Fibroblast of lung (primary cell): ENCODE measurements at places on chromosomes 16 and 17. TPM values are rescaled to one million over a fixed set of nuclear protein-coding genes. Genes with fewer than 3 reads are reported as not detected.

DNA sequence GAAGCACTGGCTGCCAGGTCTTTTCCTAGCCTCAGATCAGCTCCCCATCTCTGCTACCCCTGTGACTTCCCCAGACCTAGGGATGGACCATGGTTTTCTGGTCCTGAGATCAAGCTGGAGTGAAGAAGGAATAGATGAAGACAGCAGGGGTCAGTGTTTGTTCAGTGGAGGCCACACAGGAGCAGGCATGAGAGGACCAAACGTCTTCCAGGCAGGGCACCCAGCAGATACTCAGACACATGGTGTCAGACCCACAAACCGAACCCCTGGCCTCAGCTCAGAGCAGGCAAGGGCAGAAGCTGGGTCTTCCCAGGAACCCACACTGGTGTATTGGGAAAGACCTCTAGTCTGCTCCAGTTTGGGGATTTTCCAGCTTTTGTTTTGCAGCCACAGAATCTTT lies 189.7 kb downstream of the IRX5 start:
- no peak overlapping the region for H3K27ac ChIP-seq
- no peaks in the 10 kb centered on the region for H3K36me3 ChIP-seq
- H3K27me3 ChIP-seq, result no peaks in the 10 kb centered on the region
- no peaks in the 10 kb centered on the region for H3K4me1 ChIP-seq

GRCh38 chr17:872855-873254 lies 90.7 kb downstream of the MRM3 start:
- peaks cover 9% of the 10 kb centered on the region for H3K4me1 ChIP-seq
- H3K27ac ChIP-seq, result no peak overlapping the region
- no peak for DNase-seq
- no peak overlapping the region for H3K4me3 ChIP-seq
- H3K36me3 ChIP-seq, result no peaks in the 10 kb centered on the region

GRCh38 chr16:2950773-2951172 lies 13.3 kb upstream of the KREMEN2 start:
- no peak for DNase-seq
- H3K27ac ChIP-seq, result no peak overlapping the region
- no peaks in the 10 kb centered on the region for H3K4me1 ChIP-seq
- no peak overlapping the region for H3K4me3 ChIP-seq
- peaks cover 5% of the 10 kb centered on the region for H3K36me3 ChIP-seq
- H3K27me3 ChIP-seq, result peaks cover 7% of the 10 kb centered on the region

DNA sequence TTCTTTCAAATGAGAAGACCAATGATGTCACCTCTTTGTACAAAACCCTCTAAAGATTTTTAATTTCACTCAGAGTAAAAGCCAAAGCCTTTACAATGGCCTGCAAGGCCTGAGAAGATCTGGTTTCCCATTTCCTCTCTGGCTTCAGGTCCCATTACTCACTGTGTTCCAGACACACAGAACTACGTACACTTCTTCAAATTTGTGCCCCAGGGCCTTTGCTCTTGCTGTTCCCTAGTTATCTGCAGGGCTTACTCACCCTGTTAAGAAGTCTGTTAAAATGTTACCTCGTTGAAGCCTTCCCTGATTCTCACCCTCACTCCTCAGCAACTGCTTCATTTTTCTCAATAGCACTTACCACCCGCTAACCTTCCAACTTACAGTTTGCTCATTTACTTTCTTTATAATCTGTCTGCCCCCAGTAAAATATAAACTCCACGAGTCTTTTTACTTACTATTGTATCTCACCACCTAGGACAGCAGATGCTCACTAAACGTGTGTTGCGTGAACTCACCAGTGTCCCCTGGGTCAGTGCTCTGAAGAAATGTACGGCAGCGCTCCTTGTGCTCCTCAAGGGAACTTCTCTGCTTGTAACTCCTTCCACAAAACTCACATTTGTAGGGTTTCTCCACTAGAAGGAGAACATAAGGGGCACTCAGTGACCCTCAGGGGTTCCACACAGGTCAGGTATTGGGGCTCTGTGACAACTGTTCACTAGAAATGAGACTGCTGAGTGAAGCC lies 50.2 kb downstream of the GRB7 start:
- no peak overlapping the region for H3K4me3 ChIP-seq
- H3K36me3 ChIP-seq, result no peaks in the 10 kb centered on the region
- DNase-seq, result no peak
- H3K27me3 ChIP-seq, result no peaks in the 10 kb centered on the region
- no peak overlapping the region for H3K27ac ChIP-seq

DNA sequence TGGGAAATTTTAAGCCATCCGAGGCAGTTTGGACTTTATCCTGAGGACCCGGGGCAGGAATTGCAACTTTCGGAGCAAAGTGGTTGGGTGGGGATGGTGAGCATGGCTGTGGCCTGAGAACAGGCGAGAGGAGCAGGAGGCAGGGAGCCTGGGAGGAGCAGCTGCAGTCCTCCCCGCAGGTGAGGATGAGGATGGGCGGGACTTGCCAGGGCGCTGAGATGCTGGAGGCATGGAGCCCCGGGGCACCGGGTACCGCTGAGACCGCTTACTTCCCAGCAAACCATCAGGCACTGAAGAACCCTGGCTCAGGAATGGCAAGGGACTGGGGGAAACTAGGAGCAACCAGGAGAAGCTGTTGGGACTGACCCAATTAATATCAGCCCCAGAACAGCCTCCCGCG lies 210.8 kb downstream of the GSG1L start:
- no peaks in the 10 kb centered on the region for H3K36me3 ChIP-seq
- H3K27me3 ChIP-seq, result no peaks in the 10 kb centered on the region
- no peaks in the 10 kb centered on the region for H3K4me1 ChIP-seq

GRCh38 chr17:69716556-69716955 lies 302.1 kb downstream of the MAP2K6 start:
- H3K4me3 ChIP-seq, result no peak overlapping the region
- DNase-seq, result no peak
- H3K4me1 ChIP-seq, result no peaks in the 10 kb centered on the region

The QRICH2 gene
- total RNA-seq, result 4.3 and 4.6 TPM in 2 replicates

The SULT1A2 gene
- total RNA-seq, result 0.17 and 0.26 TPM in 2 replicates

The KRTAP4-1 gene
- not detected in 2 replicates for total RNA-seq

- DNase-seq, result peak; percentile 78
- H3K4me3 ChIP-seq, result peak overlapping the region; percentile 7
- peaks cover 83% of the 10 kb centered on the region for H3K36me3 ChIP-seq
- H3K4me1 ChIP-seq, result peaks cover 15% of the 10 kb centered on the region
These were observed 13.5 kb downstream of the COL1A1 start for GRCh38 chr17:50187751-50188530.

- no peak for DNase-seq
- H3K4me1 ChIP-seq, result no peaks in the 10 kb centered on the region
- no peak overlapping the region for H3K4me3 ChIP-seq
- no peak overlapping the region for H3K27ac ChIP-seq
These were observed 47.9 kb downstream of the SNX29 start for GRCh38 chr16:12024429-12024828.

The BEAN1 gene
- total RNA-seq, result not detected in 2 replicates

The CLEC3A gene
- not detected in 2 replicates for total RNA-seq

The RPH3AL gene
- 2.1 and 3.0 TPM in 2 replicates for total RNA-seq

DNA sequence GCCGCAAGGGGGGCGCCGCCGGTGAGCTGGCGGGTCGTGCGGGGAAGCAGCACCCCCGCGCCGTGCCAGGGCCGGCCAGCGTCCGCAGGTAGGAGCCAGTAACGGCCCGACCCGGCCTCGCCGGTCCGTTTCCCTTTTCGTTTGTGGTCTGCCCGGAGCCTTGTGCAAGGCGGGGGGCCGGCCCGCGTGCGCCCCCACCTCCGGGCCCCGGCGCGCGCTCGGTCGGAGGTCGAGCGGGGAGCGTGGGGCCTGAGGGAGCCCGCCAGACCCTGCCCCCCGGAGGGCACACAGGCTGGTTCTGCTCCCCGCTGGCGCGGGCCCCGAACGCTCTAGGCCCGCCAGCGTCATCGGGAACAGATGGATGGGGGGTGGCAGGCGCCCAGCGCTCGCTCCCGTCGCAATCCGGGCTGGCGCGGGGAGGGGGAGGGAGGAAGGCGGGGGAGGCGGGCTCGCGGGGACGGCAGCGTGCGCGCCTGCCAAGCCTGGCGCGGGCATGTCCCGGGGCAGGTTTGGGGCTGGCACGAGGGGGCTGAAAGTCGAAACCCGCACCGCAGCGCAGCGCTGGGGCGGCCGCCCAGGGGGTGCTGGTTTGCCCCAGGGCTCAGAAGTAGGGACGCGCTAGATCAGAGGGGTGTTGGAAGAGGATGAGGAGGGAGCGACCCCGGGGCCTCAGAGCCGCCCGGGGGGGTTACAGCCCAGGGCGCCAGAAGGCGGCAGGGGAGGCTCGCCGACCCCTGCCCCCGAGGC lies 1.5 kb upstream of the GSE1 start:
- no peaks in the 10 kb centered on the region for H3K36me3 ChIP-seq
- peak overlapping the region; percentile 91 for H3K27ac ChIP-seq
- DNase-seq, result peak; percentile 80
- H3K27me3 ChIP-seq, result no peaks in the 10 kb centered on the region
- peaks cover 27% of the 10 kb centered on the region for H3K4me1 ChIP-seq

- peak overlapping the region; percentile 52 for H3K4me3 ChIP-seq
- DNase-seq, result no peak
- no peaks in the 10 kb centered on the region for H3K27me3 ChIP-seq
- H3K27ac ChIP-seq, result peak overlapping the region; percentile 90
- H3K36me3 ChIP-seq, result peaks cover 10% of the 10 kb centered on the region
These were observed 538 bp upstream of the CCNF start for GRCh38 chr16:2428784-2429033.

DNA sequence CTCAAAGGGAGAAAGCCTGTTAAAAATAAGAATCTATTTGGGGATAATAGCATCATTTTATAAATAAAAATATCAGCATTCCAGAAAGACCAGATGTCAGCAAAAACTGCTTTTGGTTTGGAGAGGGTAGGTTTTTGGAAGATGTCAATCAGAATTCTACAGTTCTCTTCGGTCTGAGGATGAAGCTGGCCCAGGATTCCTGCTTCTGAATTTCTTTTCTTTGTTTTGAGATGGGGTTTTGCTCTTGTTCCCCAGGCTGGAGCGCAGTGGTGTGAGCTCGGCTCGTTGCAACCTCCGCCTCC lies 31.0 kb upstream of the PITPNA start:
- H3K4me1 ChIP-seq, result peaks cover 9% of the 10 kb centered on the region
- H3K36me3 ChIP-seq, result peaks cover 2% of the 10 kb centered on the region
- no peak for DNase-seq
- H3K27ac ChIP-seq, result no peak overlapping the region
- H3K4me3 ChIP-seq, result no peak overlapping the region

DNA sequence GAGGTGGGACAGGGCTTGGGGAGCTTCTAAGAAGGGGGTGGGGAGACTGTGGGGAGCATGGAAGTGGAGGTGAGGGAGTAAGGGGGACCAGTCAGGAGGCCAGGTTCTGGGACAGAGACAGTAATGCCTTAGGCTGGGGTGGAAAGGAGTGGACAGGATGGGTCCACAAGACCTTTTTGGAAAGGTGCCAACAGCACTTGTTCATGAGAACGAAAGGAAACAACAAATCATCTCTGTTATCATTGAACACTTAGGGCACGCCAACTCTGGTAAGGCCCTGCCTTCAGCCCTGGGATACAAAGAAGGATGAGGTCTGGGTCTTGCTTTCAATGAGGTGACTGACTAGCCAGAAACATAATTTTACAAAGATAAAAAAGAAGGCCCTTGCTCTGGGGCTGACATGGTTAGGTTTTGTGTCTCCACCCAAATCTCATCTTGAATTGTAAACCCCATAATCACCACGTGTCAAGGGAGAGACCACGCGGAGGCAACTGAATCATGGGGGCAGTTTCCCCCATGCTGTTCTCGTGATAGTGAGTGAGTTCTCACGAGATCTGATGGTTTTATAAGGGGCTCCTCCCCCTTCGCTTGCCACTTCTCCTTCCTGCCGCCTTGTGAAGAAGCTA lies 113.8 kb downstream of the SLC39A11 start:
- H3K27me3 ChIP-seq, result no peaks in the 10 kb centered on the region
- H3K36me3 ChIP-seq, result no peaks in the 10 kb centered on the region
- H3K4me1 ChIP-seq, result peaks cover 20% of the 10 kb centered on the region
- H3K4me3 ChIP-seq, result no peak overlapping the region

The SLFN14 gene
- not detected in 2 replicates for total RNA-seq
